ENCODE measurements at places on chromosomes 12 and 14.
A peak's percentile ranks its signal among the peaks of the same experiment; 100 is the strongest.

- DNase-seq: no peak
Observed at GRCh38 chr12:110115675-110116074, 8.5 kb upstream of the IFT81 start.

DNA sequence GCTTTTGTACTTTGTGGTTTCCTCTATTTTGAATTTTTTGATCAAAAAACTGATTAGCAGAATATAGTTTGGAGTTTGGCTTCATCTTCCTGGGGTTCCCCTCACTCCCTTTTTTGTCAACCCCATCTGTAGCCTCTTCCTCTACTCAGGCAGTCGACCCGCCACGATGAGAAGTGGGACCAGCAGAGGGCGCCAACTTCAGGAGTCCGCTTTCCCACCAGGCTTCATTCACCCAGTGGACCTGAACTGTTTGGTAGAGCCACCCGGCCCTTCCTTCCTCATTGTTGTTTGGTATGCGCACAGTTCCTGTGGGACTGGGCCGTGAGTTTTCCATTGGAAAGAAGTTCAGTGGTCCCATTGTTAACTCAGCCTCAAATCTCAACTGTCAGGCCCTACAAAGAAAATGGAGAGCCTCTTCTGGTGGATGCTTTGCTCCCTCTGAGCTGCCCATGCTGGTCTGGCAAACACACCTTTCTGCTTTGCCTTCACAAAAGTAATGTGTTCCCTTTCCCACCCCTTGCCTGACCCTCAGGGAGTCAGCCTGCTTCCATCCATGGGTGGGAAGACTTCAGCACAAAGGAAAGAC, 21.7 kb downstream of the TMBIM6 start:
- DNase-seq: peak; percentile 40

- no peak for DNase-seq
Observed at GRCh38 chr14:90678420-90678819, 137.8 kb downstream of the TTC7B start.

DNA sequence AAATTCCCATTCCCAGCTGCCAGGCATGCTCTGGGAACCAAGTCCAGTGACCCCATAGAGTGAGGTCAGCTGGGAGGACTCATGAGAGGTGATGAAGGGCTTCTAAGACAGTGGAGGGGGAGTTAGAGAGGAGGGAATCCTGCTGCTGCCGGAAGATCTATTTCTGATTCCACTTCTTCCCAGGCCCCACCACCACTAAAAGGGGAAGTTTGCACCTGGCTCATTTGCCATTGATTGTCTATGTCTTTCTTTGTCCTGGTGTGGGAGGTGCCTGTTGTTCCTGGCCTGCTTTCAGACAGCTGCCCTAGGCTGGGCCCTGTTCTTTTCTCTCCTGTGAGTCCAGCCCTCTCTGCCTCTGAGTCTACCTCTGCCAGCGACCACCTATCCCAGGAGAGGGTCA, 3.0 kb upstream of the KRT6A start:
- no peak for DNase-seq

- DNase-seq: no peak
Observed at GRCh38 chr12:52525661-52526499, 5.7 kb upstream of the KRT5 start.

Measured in NCI-H524 (cell line).